ENCODE measurements at places on chromosomes 12 and 14. TPM values are rescaled to one million over a fixed set of nuclear protein-coding genes. Genes with fewer than 3 reads are reported as not detected.

ANKRD33 gene
- not detected for polyA plus RNA-seq

CFAP251 gene
- 0.31 TPM for polyA plus RNA-seq

STAB2 gene
- polyA plus RNA-seq = not detected

HOTAIR gene
- not detected for polyA plus RNA-seq

Data from cardiac muscle cell (in vitro differentiated cells and primary cell).